GOT3 (cell line): ENCODE measurements at places on chromosomes 11 and 22.

- DNase-seq, result no peak
Measured at GRCh38 chr11:44989831-44990566, 39.3 kb upstream of the TP53I11 start.

- DNase-seq, result no peak
Measured at GRCh38 chr11:2304506-2305139, 2.8 kb downstream of the TSPAN32 start.

- no peak for DNase-seq
Measured at GRCh38 chr22:50085211-50085972, at the start of gene MLC1. Gene MLC1, minus strand, starts transcription at chr22:50085426. Its CDS starts 524 bp downstream, at chr22:50084902.

DNA sequence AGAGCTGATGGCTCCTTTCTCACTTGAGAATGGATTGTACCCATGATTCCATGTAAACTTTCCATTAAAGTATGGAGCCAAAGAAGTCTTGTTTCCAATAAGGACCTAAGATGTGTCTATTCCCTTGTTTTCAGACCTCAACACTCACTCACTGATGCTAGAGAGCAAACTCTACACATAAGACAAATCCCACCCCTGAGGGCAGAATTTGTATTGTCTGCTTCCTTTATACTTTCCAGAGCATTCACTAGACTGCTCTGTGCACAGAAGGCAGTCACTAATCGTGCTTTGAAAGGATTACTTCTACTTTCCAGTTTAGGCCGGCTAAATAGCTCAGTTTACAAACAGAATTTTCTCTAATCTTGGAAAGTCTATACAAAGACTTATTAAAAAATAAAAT is 6.4 kb downstream of the ANKRD49 start:
- no peak for DNase-seq

DNA sequence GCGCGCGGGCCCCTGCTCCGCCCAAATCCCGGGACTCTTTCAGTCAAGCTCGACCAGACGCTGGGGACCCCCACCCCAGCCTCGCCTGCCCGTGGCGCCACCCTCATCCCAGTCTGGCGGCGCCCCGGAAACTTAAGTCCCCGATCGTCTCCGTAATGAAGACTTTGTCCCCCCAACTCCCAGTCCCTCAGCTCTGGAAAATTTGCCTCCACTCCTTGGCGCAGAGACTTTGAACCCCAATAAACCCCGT is 348 bp downstream of the PLCB3 start:
- DNase-seq, result no peak

GRCh38 chr11:65362966-65363365 is 8.4 kb downstream of the TIGD3 start:
- no peak for DNase-seq

DNA sequence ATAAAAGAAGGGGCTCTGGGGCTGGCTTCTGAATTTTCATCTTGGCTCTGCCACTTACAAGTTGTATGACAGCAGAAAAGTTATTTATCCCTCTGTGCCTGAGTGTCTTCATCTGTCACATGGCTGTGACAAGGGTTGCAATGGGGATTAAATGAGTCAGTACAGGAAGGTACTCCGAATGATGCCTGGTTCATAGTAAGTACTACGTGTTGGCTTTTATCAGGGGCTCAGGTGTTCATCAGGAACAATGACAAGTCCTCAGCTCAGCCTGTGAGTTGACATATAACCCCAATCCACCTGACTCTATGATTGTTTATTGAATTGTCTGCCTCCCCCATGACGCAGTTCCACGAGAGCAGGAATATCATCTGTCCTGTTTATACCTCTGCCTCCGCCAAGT is 45.7 kb downstream of the PAMR1 start:
- no peak for DNase-seq

DNA sequence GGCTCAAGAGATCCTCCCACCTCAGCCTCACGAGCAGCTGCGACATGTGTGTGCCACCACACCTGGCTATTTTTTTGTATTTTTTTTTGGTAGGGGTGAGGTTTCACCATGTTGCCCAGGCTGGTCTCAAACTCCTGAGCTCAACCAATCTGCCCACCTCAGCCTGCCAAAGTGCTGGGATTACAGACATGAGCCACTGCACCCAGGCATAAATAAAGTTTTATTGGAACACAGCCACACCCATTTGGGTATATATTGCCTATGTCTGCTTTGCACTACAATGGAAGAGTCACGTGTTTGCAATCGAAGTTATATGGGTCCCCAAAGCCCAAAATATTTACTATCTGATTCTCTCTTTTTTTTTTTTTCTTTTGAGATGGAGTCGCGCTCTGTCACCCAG is 1.8 kb upstream of the MS4A15 start:
- DNase-seq, result no peak

- no peak for DNase-seq
Measured at GRCh38 chr11:71999798-72000197, 1.1 kb downstream of the IL18BP start.

DNA sequence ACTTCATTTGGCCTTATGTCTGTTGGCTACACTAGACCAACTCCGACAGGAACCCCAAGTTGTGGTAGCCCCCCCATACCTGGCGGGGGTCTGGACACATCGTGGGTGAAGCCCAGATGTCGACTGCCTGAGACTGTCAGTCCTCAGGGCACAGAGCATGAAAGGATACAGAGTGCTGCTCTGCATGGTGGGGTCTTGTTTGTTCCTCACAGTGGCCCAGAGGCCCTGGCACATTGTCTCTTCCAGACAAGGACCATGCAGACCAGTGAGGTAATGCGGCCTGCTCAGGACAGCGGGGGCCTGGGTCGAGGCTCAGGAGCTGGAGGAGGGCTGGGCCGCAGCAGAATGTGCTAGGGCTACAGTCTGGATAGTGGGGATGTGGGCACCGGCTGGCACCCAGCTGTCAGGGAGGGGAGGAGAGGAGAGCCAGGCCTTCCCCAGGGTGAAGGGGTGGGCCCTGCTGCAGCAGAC is 14.6 kb downstream of the CAPN5 start:
- no peak for DNase-seq

- no peak for DNase-seq
Measured at GRCh38 chr22:22858559-22858937, 29.1 kb upstream of the IGLL5 start.

GRCh38 chr22:46609724-46610201 is 10.4 kb upstream of the GRAMD4 start:
- no peak for DNase-seq

GRCh38 chr11:2652333-2653197 is 47.2 kb downstream of the KCNQ1OT1 start:
- DNase-seq, result no peak

- DNase-seq, result no peak
Measured at GRCh38 chr11:69702239-69702691, 1.6 kb downstream of the FGF19 start.

DNA sequence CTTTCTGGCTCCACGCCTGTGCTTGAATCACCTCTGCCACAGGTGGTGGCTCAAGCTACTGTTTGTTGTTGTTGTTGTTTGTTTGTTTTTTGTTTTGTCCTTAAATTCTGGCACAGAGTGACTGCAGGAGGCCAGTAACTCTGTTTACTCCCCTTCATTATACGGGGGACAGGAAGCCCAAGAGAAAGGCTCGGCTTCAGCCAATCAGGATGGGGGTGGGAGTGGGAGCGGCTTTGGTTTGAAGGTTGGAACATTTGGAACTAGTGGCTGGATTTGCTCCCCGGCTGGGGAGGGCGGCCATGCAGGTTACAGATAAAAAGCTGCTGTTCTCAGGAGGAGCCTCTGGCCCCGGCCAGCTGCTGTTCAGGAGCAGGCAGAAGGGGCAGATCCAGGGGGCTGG is 19.7 kb upstream of the CABP2 start:
- no peak for DNase-seq

DNA sequence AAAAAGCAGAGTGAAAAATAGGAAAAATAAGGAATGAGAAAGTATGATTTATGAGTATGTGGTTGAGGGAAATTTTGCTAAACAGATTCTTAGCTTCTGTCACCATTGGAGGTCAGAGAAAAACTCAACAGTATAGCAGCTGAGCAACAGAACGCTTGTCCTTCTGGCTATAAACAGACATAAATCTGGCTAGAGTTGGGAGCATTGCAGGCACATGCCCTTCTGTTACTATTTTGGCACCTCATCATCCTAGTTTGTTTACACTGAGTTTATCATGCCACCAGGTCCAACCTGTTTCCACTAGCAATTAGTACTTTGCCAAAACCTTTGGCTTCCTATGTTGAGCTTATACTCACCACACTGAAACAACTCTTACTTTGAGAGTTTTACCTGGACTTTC is 6.9 kb downstream of the UBE4A start:
- no peak for DNase-seq

DNA sequence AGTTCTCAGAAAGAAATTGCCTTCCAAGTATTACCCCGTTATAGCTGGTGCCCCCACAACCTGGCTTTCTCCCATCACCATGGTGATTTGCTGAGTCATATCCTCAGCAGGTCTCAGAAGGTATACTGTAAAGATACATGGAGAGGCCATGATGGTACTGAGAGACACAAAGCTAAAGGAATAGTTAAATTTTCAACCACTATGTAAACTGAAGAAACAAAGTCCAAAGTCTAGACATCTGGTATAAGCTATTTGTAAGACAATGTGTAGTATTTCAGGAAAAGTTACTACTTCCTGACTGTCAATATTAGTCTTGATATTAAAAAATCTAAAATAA is 377.1 kb downstream of the DCDC1 start:
- DNase-seq, result no peak

- DNase-seq, result no peak
Measured at GRCh38 chr11:46362156-46363030, 15.1 kb downstream of the DGKZ start.

GRCh38 chr11:8886322-8886721 is 24.7 kb upstream of the AKIP1 start:
- no peak for DNase-seq

DNA sequence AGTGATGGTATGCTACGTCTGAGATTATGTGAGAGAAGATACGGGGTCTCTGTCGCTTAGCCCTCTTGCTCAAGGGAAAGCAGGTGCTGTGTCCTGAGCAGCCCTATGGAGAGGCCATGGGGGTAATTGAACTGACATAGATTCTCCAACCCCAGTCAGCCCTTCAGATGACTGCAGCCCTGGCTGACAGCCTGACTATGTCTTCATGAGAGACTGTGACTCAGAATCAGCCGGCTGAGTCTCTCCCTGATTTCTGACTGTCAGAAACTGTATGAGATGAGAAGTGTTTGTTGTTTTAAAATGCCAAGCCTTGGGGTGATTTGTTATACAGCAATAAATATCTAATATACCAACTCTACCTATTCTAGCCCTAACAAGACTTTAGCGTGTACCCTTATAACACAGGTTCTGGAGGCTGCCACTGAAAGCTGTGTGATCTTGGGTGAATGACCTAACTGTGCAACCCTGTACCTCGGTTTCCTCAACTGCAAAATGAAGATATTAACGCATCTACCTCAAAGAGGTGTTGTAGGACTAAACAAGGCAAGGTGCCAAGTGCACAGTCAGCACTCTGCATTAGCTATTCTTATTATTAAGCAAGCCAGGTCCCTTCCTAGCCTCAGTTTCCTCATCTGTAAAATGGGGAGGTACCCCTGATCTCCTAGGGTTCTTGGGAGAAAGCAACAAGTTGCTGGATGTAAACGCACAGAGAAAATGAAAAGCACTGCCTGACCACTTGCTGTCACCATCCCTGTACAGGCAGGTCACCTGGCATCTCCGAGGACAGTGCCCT is 24.9 kb downstream of the SLC43A1 start:
- DNase-seq, result no peak

- DNase-seq, result no peak
Measured at GRCh38 chr22:21920341-21921183, 32.1 kb downstream of the PPM1F start.

DNA sequence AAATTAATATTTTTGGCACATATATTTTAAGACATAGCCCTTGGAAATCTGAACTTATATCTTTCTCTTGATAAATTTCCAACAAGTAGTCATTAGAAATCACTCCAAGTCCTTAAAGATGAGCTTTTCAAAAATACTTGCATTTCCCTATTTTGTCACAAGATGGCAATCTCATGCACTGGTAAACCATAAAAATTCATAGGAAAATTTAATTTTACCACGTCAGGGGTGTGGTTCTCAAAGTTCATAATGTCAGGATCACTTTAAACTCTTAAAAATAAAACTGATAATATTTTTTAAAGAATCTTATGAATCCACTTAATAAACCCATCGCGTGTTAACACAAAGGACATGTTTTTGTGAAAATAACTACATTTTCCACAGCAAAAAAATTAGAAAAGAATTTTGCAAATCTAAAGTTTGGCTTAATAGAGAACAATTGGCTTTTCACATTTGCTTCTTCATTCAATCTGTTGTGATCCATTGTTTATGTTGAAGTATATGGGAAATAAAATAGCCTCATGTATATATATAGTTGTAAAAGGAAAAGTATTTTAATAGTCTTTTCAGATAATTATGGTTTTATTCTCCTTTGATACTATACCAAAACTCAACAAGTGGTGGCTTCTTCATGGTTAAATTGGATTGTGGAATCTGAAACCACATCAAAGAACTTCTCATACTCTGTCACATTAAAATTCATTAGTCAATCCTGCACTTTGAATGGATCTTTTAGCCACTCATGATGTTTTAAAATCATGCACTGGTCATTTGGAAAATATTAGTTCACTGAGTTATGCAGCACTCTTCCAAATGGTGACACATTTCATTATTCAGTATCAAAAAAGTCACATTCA is 169.1 kb downstream of the CADM1 start:
- DNase-seq, result no peak

DNA sequence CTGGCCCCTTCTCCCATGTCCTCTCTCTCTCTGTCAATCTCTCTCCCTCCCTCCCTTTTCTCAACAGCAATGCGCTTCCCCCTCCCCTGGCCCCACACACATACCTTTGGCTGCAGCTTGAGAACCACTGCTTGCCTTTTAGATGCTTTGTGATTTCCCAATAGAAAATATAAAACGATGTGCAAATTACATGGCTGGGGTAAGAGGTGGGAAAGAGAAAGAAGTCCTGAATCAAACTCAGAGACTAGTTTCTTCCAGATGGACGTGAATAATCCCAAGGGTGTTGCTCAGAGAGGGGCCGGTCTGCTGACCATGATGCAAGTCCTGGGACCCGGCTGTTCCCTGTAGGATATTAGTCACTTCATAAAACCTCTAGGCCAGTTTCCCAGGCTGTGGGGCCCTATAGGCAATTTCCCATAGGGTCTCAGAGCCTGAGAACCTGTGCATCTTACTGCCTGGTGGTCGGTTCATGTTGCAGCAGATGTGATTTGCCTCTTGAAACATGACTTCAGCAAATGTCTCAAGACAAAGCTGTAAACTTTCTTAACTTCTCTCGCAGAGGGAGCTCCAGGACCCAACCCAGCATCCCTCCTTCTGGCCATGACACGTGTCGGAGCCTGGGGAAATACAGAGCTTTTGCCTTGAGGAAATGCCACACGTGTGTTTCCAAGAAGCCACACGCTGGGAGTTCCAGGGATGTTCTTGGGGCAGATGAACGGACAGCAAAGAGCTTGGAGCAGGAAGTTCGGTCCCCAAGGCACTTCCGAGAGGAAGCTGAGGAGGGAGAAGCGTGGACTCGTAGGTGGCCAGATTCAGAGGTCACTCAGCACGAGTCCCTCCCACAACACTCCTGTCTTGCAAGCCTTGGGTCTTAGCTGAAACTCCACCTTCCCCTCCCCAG is 34.5 kb upstream of the ETS1 start:
- DNase-seq, result no peak

GRCh38 chr11:86069408-86070101 is 671 bp upstream of the PICALM start:
- DNase-seq, result no peak

- no peak for DNase-seq
Measured at GRCh38 chr11:61587541-61587941, 6.7 kb upstream of the SYT7 start.
